ENCODE measurements at places on chromosomes 3 and 15. TPM values are rescaled to one million over a fixed set of nuclear protein-coding genes. Genes with fewer than 3 reads are reported as not detected.

The C3orf20 gene
- total RNA-seq: 0.14 TPM

The SMAD6 gene
- total RNA-seq: 167 TPM

DNA sequence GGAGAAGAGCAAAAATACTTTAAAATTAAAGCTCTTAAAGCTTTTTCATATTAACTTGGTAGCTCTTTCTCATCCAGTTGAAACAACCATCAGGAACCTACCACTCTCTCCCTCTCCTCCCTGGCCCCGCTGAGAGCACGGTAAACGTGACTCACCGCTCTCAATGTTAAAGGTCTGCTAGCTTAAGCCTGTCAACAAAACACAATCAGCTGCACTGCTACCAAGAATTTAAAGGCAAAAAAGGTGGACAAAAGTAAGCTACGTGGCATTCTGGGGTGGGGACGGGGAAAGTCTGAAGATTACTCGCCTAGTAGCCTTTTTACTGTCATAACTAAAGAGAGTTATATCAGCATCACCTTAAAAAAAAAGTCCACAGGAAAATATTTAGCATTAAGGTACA, 8.4 kb upstream of the GP5 start:
- DNase-seq: no peak

DNA sequence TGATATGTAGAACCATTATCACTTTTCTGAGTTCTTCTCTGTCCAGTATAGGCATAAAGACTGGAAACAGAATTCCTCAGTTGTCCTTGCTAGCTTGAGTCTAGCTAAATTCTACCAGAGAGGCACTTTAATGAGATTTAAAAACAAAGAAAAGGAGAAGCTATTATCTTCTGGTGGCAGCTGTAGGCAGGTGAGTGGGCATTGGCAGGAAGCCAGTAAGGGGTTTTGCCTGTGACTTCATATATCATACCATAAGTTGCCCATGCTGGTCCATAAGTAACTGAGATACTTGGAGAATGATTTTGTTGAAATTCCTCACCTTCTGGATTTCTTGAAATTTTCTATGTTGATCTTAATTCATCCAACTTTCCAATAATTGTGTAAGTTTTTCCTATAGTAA, 402.3 kb upstream of the TGFBR2 start:
- DNase-seq: no peak

- DNase-seq: no peak
These were observed 220.7 kb downstream of the FHIT start for GRCh38 chr3:61030469-61031035.

DNA sequence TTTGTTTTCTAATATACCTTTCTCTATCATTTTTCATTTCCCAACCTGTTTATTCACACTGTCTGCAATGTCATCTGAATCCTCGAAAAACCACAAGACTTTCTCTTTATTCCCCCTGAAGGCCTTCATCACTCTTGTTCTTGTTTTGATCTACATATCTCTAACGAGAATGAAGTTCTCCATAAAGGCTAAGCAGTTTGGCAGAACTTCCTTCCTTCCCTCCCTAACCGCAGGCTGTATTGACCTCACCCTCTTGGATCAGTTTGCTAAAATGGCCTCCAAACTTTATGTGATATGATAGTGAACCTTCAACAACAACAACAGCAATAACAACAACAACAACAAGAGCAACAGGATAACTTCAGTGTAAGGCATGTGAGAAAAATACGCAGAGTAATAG, 392.8 kb downstream of the TIGIT start:
- DNase-seq: no peak

- DNase-seq: no peak
These were observed 14.0 kb downstream of the TIGIT start for GRCh38 chr3:114307832-114308231.
